ENCODE measurements at places on chromosomes 6 and 20. TPM values are rescaled to one million over a fixed set of nuclear protein-coding genes. Genes with fewer than 3 reads are reported as not detected.

The NOX3 gene
- not detected for total RNA-seq

DNA sequence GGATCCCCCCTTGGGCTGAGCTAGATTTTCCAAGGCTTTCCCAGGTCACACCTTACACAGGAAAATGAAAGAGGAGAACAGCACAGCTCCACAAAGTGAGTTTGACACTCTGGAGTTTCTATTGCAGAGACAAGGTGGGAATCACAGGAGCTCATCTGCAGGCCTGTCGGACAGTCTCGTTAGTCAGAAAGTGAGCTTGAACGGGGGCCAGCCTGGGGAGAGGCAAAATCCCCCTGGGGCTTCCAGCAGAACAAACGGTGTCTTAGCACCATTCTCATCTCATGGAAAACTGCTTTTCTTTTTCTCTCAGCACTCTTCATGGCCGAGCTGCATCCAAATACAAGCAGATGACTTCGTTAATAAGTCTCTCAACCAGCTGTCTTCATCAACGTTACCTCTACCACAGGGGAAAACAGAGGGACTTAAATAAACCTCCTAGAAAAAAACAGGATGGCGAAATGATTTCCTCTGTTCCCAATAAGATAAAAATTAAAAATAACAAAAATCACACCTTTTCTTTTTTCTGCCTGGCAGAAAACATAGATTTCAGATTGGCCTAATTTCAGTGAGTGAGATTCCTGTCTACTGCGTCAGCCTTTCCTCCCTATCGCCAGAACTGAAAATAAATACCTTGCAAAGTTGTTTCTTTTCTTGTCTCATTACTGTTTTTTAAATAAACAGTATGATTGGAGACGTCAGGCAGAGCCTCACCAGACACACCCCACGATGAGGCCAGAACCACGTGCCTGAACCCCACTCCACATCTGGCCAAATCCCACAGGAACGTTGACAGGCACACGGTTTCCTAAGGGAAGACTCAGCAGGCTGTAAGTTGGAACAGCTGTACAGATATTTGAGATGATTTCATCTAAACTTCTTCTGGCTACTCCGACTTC, 219.0 kb downstream of the TTLL2 start:
- peak; percentile 72 for DNase-seq

The MYO6 gene
- total RNA-seq = 17.8 TPM

DNA sequence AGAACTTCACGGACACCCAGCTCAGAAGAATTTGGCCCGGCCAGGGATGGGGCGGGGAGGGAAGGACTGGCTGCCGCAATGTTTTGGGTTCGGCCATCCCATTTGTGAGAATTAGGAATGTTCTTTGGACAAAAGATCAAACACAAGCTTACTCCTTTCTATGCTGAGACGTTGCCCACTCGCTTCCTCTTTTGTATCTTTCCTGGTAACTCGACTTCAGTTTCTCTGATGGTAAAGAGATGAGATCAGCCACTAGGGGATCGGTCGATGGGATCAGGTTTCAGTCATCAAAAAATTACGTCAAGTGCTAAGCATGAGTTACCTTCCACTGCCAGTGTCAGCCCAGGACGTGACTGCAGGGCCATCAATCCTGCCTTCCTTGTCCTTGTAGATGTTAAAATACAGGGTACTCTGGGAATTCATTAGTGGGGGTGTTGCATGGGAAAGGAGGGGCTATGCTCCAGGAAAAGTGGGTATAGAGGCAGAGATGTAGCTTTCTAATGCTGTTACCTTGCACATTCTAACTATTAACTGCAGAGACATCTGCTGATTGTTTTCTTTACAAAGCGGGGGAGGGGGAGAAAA, 190.2 kb downstream of the TSHZ2 start:
- DNase-seq = peak; percentile 83

The GRM1 gene
- total RNA-seq = 0.05 TPM

The LKAAEAR1 gene
- total RNA-seq = not detected

GRCh38 chr6:30490026-30490876, 942 bp downstream of the HLA-E start:
- DNase-seq = peak; percentile 93

All from posterior vena cava (tissue), 2 donors.